Bronchial epithelial cell (primary cell): ENCODE measurements at places on chromosomes 11 and 22.

DNA sequence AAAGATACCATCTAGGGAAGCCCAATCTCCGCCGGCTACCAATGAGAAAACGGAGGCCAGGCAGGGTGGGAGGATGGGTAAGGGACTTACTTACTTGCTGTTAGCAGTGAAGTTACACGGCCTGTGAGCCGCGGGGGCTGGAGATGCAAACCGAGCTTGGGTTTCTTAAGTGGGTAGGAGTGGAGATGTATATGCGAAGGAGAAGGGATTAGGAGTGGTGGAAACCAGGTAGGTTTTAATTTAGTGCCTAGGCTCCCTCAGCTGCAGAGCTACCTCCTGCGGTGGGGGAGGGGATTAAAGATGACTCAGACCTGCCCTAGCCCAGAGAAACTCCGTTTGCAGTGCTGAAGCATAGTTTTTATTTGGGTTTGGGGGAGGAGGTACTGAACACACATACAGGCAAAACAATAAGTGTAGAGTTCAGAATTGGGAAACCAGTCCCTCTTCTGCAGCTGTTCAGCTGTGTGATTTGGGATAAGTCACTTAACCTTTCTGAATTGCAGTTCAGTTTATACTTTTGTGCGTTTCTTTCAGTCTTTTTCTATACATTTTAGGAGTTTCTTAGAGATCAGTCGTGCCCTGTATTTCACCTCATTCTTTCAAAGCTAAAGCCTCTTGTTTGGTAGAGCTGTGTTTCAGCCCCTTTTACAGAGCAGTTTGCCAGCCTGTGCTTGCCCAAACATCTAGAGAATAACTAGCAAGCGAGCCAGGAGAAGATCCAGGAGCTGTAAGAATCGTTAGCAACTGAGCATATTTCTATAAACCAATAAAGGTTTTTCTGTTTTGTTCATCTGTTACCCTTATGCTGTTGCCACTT is 596 bp upstream of the TNRC6B start:
- peak; percentile 68 for DNase-seq

- peak; percentile 16 for DNase-seq
Observed at GRCh38 chr22:38843201-38843656, 599 bp downstream of the NPTXR start.

DNA sequence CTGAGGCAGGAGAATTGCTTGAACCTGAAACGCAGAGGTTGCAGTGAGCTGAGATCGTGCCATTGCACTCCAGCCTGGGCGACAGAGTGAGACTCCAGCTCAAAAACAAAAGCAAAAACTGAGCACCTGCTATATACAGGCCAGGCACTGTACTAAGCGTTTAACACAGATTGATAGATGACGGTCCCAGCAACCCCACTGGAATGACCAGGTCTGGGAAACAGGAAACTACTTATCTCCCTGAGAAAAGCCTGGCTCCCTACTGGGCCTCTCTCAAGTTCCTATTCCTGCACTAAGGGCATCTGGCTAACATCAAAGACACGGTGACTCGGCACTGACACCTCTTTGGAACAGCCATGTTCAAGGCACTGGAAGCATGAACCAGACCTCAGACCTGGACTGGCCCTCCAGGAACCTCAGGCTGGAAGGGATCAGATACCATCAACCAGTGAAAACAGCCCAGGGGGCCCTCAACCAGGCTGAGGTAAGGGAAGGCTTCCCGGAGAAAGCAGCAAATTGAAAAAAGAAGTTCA is 16.6 kb downstream of the ARAP1 start:
- DNase-seq, result peak; percentile 45

GRCh38 chr11:110991661-110992355 is 253.7 kb upstream of the POU2AF2 start:
- DNase-seq, result no peak

- DNase-seq, result no peak
Observed at GRCh38 chr22:35542939-35543516, 2.4 kb downstream of the RASD2 start.

DNA sequence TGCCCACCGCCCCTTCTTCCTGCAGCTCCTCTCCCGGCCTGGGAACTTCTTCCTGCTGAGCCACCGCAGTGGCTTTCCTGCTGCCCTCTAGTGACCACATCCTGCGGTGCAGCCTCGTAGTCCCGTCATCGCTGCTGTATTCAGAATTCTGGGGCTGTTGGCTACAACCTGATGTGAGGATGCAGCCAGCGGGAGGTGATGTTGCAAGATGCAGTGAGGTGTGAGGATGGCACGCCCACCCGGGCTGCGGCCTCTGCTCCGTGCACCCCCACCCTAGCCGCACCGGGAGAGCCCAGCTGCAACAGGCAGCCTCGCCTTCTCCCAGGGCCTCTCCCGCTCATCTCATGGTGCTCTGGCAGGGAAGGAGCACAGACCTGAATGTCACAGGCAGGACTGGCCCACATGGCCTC is 10.1 kb downstream of the CHST1 start:
- DNase-seq, result peak; percentile 49

- no peak for DNase-seq
Observed at GRCh38 chr11:43626798-43627197, 53.7 kb upstream of the HSD17B12 start.

- DNase-seq, result no peak
Observed at GRCh38 chr22:30284666-30285065, 4.6 kb downstream of the CASTOR1 start.

DNA sequence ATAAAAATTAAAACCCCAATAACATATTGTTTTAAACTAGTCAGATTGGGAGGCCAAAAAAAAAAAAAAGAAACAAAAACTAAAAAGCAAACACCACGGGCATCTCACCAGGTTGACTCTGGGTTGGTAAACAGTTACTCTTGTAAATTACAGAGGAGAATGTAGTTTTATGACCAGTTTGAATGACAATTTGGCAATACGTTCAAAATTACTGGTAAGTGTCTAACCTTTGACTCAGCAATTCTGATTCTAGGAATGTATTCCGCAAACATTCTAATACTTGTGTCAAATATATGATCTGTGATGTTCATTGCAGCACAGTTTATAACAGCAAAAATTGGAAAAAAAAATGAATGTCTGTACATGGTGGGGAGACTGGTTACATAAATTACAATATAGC is 1376.0 kb downstream of the TBC1D22A start:
- no peak for DNase-seq

- no peak for DNase-seq
Observed at GRCh38 chr11:134856056-134856971, 444.3 kb upstream of the B3GAT1 start.

- DNase-seq, result peak; percentile 48
Observed at GRCh38 chr11:12629601-12630313, 44.5 kb upstream of the TEAD1 start.

GRCh38 chr11:95680169-95680929 is 109.2 kb downstream of the FAM76B start:
- peak; percentile 65 for DNase-seq

- DNase-seq, result no peak
Observed at GRCh38 chr11:94641167-94641761, 74.1 kb downstream of the PIWIL4 start.

- no peak for DNase-seq
Observed at GRCh38 chr22:17865183-17866055, 91.2 kb upstream of the BID start.

DNA sequence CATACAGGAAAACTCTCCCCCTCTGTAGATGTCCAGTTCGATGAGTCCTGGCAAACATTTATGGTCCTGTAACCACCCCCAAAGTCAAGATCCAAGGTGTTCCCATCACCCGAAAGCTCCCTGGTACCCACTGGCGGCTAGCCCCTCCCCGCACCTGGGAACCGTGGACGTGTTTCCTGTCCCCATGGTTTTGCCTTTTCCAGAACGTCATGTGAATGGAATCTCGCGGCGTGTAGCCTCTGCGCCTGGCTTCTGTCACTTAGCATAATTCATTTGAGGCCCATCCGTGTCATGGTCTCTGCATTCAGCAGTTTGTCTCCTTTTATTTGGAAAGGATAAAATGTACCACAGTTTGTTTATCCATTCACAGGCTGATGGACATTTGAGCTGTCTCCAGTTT is 106.3 kb downstream of the KCNQ1 start:
- DNase-seq, result no peak

DNA sequence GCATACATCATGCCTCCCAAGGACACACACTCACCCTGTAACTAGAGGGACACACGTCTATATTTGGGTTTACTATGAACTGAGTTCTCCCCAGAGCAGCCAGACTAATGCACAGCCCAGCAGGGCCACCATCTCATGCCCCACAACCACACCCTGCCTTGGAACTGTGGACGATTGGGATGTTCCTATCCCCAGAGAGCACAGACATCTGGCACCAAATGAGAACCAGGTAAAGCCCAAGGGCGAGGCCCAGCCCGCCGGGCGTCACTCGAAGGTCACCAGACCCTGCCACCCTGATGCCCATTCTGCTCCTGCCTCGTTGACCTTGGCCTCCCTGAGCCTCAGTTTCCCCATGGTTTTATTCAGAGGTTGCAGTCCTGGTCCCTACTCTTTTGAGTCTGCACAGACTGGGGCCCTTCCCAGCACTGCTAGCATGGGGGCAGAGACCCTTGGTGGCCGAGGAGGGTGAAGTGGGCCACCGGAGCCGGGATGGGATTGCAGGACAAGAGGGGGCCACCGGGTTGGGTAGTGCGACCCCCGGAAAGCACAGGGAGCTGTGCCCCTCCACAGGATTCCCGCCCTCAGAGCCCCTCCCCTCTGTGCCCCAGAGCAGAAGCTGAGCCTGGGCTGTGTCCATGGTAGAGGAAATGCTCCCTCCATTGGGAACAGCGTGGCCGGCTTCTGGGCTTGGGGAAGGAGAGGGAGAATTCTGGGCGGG is 56.8 kb downstream of the IGLL5 start:
- DNase-seq, result no peak

DNA sequence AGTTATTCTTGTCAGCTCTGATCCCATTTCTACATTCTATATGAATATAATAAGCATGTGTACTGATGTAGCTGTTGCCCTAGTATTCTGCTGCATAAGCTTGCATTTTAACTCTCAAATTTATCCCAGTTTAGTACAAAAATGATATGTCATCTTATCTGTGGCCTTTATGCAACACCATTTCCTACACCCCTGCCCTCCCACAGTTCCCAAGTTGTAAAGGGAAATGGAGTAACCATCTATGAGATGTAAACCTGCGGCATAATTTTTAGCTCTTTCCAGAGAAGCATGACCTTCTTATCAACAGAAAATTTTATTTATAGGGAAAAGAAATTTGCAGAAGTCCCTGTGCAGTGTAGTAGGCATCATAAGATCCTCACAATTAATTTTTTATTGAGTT is 18.9 kb upstream of the CARD18 start:
- DNase-seq, result no peak

DNA sequence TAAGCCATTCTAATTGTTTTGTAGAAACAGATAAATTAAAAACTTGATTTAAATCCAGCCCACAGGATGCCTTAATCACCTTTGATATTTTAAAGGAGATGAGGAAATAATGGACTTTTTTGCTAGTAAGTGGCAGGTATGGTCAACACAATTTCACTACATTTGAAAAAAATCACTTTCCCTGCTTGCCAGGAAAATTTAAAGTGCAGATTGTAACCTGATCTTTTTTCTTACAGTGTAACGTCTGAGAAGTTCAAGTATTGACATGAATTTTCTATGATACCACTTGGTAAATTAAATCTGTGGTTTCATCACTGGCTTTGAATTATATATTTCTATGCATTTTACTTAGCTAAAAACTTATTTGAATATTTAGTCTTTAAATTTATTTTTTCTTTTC is 65.3 kb downstream of the ARHGEF12 start:
- DNase-seq, result peak; percentile 82

DNA sequence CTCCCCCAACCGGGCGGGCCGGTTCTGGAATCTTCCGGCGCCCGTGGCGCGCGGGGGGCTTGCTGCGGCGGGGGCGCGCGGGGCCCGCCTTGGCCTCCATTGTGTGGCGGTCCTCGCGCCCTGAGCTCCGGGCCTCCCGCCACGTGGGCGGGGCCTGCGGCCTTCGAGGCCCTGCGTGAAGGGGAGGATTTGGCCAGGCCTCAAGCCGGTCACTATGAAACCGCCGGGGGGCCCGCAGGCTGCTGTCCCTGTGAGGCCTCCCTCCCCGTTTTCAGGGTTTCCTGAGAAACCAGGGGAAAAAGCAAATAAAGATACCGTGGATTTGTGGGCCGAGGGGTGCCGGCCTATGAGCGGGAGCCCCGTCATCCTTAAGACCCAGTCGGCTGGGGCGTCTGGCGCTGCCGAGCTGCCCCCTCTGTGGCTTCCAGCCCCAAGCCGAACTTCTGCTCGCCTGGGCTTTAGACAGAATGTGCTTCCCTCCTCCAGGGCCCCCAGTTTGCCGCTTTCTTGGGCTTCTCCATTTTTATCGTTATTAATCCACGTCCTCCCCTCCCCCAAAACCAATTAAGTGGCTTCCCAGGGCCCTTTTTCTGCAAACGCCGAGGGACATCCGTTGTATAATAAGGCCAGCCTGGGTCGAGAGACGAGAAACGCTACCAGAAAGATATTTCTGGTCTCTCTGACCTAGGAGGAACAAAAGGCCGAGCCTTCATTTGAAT is 602 bp downstream of the EWSR1 start:
- DNase-seq, result peak; percentile 20

DNA sequence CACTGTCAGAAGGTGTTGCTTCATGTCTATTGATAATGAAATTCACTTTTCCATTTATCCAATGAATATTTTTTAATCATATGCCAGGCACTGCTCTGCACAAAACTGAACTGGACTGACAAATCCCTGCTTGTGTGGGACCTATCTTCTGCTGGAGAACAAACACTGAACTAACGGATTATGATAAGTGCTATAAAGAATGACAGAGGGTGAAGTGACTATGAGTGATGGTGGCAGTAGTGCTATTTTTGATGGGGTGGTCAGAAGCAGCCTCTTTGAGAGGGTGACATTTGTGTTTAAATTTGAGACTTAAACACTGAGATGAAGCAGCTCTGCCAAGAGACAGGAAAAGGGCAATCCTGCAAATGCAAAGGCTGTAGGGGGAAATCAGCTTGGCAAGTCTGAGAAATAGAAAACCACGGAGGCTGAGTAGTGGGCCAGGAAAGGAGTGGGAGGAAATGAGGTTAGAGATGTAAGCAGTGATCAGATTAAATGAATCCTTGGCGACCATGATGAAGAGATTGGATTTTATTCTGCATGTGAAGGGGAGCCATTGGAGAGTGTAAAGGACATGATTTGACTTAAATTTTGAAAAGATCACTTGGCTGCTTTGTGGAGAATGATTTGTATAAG is 6.0 kb downstream of the TBCEL start:
- no peak for DNase-seq

DNA sequence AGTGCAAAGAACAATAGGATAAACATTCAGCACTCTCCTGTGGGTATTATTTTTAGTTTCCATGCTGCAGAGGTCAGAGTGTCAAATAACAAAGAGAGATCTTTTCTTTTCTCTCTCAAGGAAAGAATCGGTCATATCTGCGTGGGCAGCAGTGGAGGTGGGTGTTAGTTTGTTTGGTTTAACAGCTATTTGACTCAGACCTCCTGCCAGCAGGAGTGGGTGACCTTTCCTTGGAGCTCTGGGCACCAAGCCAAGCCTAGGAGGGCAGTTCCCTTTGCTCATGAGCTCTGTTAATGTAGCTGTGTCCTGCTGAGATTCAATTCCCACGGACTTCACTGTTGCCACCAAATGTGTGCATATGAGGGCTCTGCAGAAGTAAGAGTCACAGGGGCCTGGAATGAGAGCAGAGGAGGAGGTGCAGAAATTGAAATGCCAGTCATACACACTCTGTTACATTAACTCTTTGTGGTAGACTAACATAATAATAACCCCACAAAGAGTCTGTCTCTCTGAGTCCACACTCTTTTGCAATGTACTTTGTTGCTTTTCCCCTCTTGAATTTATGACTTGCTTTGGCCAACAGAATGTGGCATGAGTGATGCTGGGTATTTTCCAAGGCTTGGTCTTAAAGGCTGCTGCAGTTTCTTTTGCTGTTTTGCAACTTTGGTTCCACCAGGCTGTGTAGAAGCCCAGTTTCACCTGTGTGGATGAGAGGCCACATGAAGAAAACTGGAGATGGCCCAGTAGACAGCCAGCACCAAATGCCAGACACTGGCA is 76.0 kb upstream of the GRK3 start:
- DNase-seq, result peak; percentile 75
